ENCODE measurements at places on chromosomes 11 and 22.

GRCh38 chr11:19539861-19540260, 172.8 kb upstream of the NAV2 start:
- no peak for DNase-seq

DNA sequence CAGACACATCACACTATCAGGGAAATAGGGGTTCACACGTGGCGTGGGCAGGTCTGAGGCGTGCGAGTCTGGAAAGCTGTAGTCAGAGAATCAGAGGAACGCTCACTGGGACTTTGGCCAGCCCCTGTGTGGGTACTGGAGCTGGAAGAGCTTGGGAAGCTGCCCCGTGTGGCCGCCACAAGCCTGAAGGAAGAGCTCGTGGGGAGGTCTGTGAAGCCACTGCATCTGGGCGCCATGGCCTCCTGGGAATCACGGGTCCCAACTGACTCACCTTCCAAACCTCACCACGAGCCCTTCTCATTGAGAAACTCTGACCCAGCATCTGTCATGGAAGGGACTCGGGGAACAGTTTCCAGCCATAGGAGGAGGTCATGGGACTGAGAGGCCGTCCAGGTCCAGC, 5.9 kb upstream of the MRGPRF start:
- no peak for DNase-seq

DNA sequence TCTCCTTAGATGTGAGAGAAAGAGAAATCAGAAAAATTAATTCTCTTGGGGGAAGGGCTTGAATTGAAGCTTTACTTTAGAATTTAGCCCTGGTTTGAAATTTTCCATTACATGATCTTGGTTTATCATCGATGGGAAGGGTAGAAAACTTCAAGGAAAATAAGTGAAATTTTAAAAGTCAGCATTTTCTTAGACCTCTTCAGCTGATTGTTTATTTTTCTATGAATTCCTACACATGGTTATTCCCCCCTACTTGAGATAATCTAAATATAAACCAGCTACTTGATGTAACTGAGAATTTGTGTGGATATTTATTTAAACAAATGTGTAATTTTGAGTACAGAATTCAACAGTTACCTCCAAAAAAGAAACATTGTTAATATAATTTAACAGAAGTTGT, 10.9 kb downstream of the PIH1D2 start:
- no peak for DNase-seq

GRCh38 chr22:47759909-47760308, 997.5 kb downstream of the TBC1D22A start:
- no peak for DNase-seq

DNA sequence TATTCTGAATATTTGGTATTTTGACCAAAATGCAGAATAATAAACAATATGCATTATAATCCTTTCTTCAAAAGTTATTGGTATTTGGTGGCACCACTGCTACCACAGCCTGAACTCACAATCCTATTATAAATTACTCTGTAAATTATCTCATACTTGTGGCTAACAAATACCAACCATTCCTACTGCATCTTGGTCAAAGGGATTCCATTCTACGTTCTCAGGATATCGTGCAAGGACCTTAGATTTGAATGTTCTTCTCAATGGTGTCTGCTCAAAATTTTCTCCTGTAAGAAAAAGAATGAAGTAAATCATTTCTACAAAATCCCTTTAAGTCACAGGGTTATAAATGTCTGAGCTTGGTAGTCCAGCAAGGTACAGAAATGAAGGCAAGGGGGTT, 58.7 kb downstream of the DENND5A start:
- no peak for DNase-seq

GRCh38 chr11:68343761-68344256, 31.4 kb downstream of the LRP5 start:
- DNase-seq, result no peak

GRCh38 chr11:106794058-106794457, 224.2 kb downstream of the GUCY1A2 start:
- no peak for DNase-seq

GRCh38 chr11:662689-663274, 25.7 kb downstream of the DRD4 start:
- DNase-seq, result no peak

GRCh38 chr22:20026204-20026908, 5.4 kb downstream of the TANGO2 start:
- DNase-seq, result no peak

DNA sequence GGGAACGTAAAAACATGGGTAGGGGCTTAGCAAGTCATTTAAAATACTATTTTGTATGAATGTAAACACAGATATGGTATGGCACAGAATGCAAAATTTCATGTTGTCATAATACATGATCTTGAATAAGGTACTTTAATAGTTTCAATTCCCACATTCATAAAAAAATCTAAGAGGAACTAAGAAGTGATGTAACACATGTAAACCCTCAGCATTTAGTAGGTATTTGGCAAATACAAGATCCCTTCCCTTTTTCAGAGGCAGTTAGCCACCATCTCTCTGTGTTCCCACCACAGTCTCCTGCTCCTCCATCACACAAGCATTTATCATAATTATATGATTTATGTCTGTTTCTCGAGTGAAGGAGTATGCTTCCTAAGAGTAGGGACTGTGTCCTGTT, 251.8 kb downstream of the TENM4 start:
- DNase-seq, result no peak

- DNase-seq, result no peak
Observed at GRCh38 chr11:46238078-46238966, 39.1 kb upstream of the CREB3L1 start.

GRCh38 chr11:47616726-47617416, 22.7 kb upstream of the C1QTNF4 start:
- no peak for DNase-seq

- no peak for DNase-seq
Observed at GRCh38 chr22:37218399-37218770, 6.1 kb upstream of the SSTR3 start.

DNA sequence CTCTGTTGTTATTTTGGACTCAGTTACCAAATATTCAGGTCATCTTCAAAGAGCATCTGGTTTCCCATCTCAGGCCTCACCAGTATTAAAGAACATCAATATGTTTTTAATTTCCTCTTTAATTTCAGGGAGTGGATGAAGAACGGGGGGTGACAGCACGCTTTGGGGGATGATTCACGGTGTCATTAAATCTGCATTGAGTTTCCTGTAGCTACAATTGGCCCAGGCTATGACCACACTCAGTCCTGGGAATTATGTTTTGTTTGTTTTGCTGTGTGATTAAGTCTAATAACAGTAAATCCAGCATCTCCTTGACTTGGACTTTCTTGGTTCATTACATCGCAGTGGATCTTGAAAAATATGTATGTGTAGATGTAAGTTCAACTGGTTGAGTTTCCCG, 149.7 kb upstream of the SEZ6L start:
- no peak for DNase-seq

- no peak for DNase-seq
Observed at GRCh38 chr11:16505481-16505880, 149.1 kb upstream of the SOX6 start.

DNA sequence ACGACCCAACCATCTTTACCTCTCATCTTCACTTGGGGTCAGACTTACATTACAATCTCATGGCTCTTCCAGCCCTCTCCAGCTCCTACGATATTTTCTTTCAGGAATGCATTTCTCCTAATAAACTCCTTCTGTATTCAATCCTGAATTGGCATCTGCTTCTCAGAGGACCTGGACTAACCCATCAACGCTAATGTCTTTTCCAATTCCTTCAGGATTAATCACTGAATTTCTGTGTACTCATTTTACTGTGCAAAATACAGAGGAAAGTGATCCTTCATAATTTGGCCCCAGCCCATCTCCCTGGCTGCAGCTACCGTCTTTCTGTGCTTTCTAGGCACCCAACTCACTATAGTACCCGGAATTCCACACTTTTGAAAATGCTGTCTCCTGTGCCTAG, 239.2 kb downstream of the METTL15 start:
- DNase-seq, result no peak

DNA sequence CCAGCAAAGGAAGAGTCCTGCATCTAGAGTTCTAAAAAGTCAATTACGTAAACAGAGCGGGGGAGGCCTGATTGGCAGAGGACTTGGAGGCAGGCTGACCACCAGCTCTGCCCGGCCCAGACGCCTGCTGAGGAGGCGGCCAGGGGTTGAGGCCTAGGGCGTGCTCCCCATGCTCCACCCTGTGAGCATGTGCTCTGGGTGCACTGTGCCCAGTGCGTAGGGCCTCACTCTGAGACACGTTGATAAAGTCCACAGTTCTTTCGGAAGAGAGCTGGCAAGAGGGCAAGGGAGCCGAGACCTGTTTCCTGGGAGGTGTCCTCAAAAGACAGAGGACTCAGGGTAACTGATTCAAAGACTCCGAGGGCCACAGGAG, 25.2 kb downstream of the GRIK4 start:
- DNase-seq, result no peak

- DNase-seq, result no peak
Observed at GRCh38 chr11:103494491-103494890, 385.3 kb downstream of the DYNC2H1 start.

- no peak for DNase-seq
Observed at GRCh38 chr11:74479732-74480123, 12.4 kb upstream of the KCNE3 start.

DNA sequence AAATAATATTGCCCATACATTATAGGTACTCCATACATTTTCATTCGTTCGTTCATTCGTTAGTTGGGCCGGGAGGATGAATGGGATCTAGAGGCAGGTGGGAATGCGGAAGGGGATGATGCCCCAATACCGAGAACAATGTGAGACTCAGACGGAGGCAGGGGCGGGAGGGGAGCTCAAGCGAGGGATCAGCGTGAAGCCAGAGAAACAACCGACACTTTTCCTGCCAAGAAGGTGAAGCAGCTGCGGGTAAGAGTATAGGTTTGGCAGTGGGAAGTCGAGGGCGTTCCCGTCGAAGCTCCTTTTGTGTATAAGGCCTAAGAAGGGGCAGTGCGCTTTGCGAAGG, 1.1 kb upstream of the ARHGEF17 start:
- no peak for DNase-seq

- DNase-seq, result no peak
Observed at GRCh38 chr11:839875-840617, 2.3 kb downstream of the POLR2L start.

- no peak for DNase-seq
Observed at GRCh38 chr11:75627906-75628668, 40.8 kb downstream of the MAP6 start.

DNA sequence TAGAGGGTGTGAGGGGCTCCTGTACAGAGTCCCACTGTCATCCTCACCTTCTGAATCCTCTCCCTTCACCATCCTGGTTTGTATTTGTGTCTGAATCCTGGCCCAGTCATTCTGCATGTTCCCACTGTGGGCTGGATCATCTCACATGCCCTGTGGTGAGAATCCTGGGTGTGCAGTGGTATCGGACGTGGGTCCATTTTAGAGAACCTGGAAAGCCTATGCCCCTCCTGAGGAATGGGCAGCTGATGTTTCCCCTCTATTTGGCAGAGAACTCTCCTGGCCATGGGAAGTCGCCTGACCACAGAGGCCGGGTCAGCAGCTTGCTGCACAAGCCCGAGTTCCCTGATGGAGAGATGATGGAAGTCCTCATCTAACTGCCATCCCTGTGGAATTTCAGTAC, 102.3 kb downstream of the AMOTL1 start:
- no peak for DNase-seq

DNA sequence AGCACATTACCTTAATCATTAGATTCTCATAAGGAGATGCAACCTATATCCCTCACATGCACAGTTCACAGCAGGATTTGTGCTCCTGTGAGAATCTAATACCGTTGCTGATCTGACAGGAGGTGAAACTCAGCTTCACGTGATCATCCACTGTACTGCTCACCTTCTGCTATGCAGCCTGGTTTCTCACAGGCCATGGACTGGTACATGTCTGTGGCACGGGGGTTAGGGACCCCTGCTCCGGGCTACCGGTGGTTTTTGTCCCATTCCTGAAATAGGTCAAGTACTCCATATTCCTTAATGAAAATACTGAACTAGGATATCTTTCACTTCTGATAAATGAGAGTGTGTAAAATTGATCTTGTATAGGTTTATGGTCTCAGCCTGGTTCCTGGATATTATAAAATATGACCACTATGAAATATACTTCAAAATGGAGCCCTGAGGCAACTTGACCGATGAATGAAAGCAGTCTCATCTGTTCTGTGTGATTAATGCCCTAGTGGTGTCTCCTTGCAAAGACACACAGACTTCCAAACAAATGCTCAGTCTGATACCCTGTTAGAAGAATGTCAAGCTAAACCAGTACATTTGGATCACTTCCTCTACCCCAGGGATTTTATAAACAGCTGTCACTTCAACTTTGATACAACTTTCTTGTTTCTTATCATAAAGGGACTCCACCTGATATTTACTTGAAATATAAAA, 492.9 kb upstream of the ANO3 start:
- no peak for DNase-seq

DNA sequence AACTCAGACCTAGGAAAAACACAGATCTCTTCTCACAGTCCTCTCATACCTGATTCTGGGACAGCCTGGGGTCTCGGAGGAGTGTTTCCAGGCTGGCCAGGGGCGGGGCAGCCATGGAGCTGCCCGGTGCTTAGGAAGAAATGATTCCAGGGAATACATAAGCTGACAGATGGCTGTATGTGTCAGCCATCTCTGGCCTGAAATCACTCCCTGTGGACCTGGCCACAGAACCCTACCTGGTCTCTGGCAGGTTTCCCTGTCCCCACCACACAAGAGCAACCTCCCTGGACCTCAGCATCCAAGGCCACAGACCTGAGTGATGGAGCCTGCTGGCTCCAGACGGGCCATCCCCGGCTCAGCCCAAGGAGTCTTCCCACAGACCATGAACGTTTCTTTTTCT, 10.0 kb downstream of the GGA1 start:
- DNase-seq, result no peak

DNA sequence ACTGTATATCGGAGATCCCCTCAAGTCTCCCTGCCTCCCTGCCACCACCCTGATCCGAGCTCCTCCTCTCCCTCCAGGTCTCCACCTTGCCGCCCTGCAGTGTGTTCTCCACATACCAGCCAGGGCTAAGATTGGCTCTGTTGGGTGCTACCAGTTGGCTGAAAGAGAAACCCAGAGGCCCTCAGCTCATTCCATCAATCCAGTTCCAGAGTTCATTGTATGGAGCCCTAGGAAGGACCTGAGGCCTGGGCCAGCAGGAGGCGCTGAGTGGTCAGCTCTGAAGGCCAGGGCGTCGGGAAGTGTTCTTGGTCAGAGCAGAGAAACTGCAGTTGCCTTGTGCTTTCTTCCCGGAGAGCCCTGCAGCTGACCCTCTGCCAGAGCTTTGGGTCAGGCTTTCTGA, 2.2 kb upstream of the TOP3B start:
- DNase-seq, result no peak

DNA sequence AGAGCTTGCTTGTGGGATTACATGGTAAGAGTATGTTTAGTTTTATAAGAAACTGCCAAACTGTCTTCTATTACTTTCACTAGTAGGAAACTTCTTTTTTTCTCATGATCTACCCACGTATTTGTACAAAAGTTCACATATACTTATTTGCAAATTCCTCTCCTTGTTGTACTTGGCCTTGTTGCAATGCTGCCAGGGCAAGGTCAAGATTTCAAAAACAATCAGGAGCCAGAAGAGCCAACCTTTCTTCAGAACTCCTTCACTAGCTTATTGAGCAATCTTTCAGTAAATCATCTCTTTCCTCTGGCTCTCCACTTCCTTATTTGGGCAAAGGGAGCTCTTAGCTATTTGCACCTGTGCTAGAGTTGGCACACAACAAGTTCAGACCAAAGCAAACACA, 9.7 kb downstream of the SRSF8 start:
- no peak for DNase-seq

GRCh38 chr11:75029836-75030631, 41.3 kb downstream of the NEU3 start:
- no peak for DNase-seq
